ENCODE measurements at places on chromosomes 7 and 10.

- peak; percentile 12 for DNase-seq
These were observed 52.8 kb downstream of the NAMPT start for GRCh38 chr7:106231856-106232490.

- DNase-seq: peak; percentile 2
These were observed 66.4 kb downstream of the ASAH2B start for GRCh38 chr10:50805981-50806622.

DNA sequence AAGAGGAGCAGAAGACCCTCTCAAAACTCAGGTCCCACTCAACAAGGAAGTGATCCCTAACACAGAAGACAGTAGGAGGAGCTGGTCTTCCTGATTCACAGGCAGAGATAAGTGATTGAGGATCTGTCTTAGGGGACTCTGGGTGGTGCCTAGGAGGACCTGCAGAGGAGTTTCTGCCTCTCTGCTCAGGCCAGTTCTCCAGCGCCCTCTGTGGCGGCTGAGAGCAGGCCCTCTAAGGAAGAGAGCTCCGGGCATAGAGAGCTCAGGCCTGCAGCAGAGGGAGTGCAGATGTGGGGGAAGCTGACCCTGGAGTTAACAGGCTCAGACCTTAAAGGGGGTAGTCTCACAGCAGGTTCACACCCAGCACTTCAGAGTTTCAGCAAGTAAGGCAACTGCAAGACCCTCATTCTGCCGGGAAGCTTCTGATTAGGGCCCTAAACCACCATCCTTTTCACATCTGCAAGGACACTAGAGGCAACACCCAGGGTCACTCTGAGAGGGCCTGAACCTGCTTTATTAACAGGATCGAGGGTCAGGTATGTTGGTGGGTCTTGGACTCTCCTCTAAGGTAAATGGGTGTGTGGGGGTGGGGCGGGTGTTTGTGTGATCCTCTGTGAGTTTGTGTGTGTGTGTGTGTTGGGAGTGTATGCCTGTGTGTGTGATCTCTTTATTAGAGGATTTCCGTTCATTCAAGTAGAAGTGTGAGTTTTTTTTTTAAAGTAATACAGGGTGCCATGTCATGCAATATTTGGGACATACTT is 57.6 kb upstream of the TARP start:
- no peak for DNase-seq

DNA sequence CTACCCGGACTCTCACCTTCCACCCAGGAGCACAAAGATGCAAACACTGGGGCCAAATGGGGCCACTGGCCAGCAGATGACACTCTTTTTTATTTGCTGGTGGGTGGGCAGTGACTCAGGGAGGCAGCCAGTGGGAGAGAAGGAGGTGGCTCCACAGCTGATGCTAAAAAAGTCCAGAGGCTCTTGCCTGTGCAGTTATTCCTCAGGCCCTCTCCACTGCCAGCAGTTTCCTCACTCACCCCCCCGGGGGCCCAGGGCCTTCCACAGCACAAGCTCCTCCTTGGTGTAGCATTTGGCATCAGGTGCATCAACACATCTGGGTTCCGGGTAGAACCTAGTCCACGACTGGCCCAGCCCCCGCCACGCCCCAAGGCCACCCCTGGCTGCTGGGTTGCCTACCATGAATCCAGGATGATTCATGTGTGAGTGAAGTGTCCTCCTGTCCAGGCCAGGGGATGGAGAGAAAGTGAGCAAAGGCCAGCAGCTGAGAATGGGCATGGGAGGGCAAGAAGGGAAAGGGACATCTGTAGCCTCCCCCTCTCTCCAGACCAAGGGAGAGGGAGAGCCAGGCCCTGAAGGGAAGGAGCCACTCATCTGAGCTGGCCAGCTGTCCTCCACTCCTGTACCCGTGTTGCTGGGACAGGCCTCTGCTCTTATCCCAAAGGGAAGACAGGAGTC is 1.7 kb upstream of the KCNH2 start:
- no peak for DNase-seq

GRCh38 chr10:132448248-132448731 is 51.3 kb downstream of the PWWP2B start:
- peak; percentile 42 for DNase-seq

Data from EL (cell line).